ENCODE measurements at places on chromosomes 7 and 10.
A peak's percentile ranks its signal among the peaks of the same experiment; 100 is the strongest.

- DNase-seq: no peak
Measured at GRCh38 chr7:22487978-22488642, 11.9 kb downstream of the STEAP1B start.

GRCh38 chr10:63631991-63632390 lies 110.8 kb downstream of the REEP3 start:
- DNase-seq: peak; percentile 28

- peak; percentile 48 for DNase-seq
Measured at GRCh38 chr10:69397972-69398371, 18.7 kb downstream of the TACR2 start.

GRCh38 chr10:106910666-106911065 lies 253.8 kb downstream of the SORCS1 start:
- DNase-seq: no peak

- no peak for DNase-seq
Measured at GRCh38 chr10:20327954-20328353, 511.7 kb downstream of the PLXDC2 start.

- no peak for DNase-seq
Measured at GRCh38 chr7:20441346-20441745, 110.6 kb downstream of the ITGB8 start.

- peak; percentile 57 for DNase-seq
Measured at GRCh38 chr7:151248346-151249033, at the start of gene SMARCD3. TSS of gene SMARCD3 (minus strand) at chr7:151248694. CDS start at chr7:151248562, 132 bp downstream.
